ENCODE measurements at places on chromosomes 1 and 21.
A peak's percentile ranks its signal among the peaks of the same experiment; 100 is the strongest.

DNA sequence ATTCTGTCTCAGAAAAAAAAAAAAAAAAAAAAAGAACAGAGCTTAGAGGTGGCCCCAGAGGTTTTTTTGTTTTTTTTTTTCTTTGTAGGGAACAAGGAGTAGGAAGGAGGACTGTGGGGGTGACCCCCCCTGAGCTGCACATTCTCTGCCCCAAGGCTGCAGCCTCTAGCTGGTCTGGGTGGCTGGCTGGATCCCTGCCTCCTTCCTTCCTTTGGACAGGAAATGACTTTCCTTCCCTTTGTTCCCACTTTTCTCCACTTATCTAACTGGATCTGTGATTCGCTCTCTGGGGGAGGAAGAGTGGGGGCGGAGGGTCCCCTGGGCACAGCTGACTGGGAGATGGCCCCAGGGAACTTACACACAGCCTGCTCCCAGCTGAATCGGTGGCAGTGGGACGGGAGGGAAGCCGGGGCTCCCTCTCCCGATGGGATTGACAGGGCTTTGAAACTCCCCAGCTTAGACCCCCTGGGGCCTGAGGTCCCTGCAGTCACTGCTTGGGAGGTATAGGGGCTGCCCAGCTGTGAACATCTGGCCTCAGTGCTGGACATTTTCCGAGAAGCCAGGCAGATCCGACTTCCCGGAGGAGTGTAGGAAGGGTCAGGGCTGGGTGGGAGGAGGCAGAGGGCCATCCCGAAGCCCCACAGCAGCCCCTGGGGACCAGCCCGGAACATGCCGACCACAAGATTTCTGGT is 2.1 kb downstream of the FBLIM1 start:
- no peak for DNase-seq

DNA sequence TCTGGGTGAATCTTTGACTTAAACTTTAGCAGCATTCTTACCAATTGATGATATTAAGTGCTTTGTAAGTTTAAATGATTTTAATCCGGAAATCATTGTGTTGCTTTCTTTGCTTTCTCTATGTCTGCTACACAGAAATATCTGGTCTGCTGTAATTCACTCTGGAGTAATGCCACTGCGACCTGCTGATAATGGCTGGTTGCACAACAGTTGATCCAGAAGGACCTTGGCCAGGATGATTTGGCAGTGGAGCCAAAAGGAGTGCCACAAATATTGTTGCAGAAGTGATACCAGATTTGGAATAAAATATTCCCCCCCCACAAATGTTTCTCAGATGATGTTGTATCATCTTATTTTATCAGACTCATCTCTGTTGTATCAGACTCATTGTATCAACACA is 2063.9 kb downstream of the MRPL39 start:
- no peak for DNase-seq

DNA sequence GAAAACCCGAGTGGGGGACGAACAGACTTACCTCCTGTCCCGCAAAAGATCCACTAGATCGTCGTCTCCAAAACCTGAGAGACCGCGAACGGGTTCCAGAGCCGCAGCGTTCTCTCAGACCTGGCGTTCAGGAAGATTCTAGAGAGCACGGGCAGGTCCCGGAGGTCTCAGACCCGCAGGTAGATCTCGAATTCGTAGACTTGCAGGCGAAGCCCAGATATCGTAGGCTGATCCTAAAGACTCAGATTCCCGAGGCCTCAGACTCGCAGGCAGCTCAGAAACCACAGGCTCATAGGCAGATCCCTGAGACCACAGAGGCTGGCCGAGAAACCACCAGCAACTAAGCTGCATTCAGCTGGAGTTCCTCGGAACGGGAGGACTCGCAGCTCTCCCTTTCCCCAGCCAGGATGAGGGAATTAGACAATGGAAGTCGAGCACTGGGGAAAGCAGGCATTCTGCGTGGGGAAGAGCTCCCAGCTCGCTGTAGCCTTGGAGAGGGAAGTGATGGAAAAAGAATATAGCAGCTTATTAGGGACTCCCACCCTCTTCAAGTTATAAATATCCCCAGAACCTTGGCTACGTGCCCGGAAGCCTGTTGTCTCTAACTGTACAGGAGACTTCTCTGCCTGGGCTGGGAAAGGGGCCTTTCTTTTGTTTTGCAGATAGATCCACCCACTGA is at the start of gene ZNF436:
Gene ZNF436 (minus strand): TSS at position 502 of the 679 bp plus-strand sequence. CDS start 1,831 bp downstream, outside the sequence.
- DNase-seq = peak; percentile 28

GRCh38 chr1:28136169-28136921 is 40.1 kb downstream of the PTAFR start:
- DNase-seq = no peak

GRCh38 chr1:3170561-3171453 is 101.8 kb downstream of the PRDM16 start:
- no peak for DNase-seq

DNA sequence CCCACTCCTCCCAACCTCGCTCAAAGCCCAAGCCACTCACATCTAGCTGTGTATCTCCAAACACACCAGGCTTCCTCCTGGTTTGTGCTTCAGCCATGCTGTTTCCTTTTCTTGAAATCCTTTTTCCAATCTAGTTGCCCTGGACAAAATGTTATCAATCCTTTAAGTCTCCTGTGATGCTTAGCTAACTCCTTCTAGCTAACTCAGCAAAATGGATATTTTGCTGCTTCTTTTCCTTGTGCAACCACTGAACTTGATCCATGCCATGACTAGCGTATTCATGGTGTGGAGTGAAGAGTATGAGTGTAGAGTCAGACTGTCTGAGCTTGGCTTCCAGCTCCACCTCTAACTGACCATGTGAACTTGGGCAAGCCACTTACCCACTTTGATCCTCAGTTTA is 33.9 kb upstream of the FAM78B start:
- no peak for DNase-seq

DNA sequence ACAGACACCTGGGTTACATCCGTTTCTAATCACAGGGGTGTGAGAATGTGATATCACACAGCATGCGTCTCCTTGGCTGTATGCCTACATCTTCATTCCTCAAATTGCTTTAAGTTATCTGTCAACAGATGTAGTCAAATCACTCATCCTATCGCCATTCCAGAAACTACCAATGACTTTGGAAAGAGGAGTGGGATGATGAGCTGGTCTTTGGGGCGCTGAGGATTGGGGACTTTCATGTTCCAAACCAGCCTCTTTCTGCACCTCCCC is 104.8 kb downstream of the NAV1 start:
- DNase-seq = no peak

DNA sequence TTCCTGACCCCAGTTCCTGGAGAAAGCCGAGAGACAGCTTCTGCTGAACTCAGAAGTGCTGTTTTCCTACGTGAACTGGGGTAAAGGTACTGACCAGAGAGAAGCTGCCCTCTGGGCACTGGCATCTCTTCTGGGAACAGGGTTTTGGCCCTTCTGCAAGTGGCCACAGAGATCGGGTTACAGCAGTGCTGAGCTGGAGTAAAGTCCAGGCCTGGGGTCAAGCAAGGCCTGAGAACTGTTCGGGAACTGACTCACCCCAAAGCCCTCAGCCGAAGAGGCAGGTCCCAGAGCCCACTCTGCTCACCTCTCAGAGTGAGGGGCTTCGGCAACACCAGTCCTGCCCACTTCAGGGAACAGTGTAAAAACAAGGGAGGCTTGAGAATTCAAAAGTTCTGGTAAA is 177.2 kb upstream of the RUNX1 start:
- DNase-seq = no peak

DNA sequence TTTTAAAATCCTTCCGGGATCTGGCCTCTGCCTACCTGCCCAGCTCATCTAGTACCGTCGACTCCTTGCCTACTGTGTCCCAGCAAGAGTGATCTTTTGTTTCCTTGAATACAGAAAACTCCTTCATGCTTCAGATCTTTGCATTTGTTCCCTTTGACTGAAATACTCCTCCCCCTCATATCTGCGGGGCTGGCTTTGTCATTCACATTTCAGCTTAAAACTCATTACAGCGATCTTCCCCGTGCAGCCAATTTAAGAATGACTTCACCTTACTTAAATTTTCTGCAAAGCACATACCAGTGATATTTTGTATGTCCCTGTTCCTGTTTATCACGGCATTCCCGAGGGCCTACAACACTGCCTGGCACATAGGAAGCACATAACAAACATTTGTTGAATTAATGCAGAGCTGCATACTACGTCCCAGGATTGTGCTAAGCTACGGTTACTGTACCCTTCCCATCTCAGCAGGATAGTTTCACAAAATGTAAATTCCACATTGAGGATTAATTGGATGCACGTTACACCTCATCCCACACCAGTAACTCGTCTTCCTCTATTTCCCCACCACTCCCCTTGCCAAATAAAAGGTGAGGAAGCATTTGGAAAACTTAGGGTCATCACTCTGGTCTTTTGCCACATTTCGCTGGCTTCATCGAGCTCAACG is 837 bp upstream of the DESI2 start:
- DNase-seq = no peak

- no peak for DNase-seq
These were observed 24.8 kb downstream of the F11R start for GRCh38 chr1:160996178-160996577.

DNA sequence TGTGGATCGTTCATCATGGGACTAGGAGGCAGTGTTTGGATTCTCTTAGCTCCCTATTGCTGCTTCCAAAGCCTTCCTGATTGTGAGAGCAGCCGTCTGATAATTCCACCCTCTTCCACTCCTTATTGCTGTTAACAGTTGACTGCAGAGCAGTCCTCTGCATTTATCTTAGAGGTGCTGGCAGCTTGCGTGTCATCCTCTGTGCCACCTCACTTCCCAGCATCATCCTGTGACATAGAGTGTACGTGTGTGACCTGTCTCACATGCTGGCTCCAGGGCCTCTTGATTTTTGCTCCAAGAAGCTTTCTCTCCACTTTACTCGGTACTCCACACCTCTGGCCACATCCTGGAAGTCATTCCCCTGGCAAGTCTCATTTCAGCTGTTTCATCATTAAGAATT is 53.0 kb upstream of the DYNLT5 start:
- no peak for DNase-seq

- DNase-seq = no peak
These were observed 91.5 kb downstream of the MRPL37 start for GRCh38 chr1:54291276-54292001.

DNA sequence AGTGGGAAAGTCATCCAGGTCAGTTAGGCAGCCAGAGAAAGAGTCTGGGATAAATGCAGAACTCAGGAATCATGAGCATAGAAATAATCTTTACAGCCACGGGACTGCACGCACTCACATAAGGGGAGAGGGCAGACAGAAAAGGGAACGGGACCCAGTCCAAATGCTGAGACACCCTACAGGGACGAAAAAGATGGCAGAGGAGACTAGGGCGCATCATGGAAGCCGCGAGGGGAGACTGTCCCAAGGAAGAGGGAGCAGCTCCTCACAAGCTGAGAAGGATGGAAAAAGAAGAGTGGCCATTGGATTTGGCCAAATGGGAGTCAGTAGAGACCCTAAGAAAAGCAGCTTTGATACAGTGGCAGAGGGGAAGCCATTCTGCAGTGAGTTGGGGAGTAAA is 102.9 kb upstream of the TLR5 start:
- DNase-seq = no peak

- no peak for DNase-seq
These were observed 9.4 kb upstream of the PSRC1 start for GRCh38 chr1:109292364-109292763.

- DNase-seq = no peak
These were observed 54.9 kb downstream of the NVL start for GRCh38 chr1:224274970-224275626.

GRCh38 chr1:117608758-117609157 is 2.9 kb downstream of the TENT5C start:
- no peak for DNase-seq

- DNase-seq = no peak
These were observed 49.1 kb downstream of the ATP2B4 start for GRCh38 chr1:203675596-203676347.

GRCh38 chr1:15885701-15886610 is 38.4 kb downstream of the SPEN start:
- DNase-seq = no peak

DNA sequence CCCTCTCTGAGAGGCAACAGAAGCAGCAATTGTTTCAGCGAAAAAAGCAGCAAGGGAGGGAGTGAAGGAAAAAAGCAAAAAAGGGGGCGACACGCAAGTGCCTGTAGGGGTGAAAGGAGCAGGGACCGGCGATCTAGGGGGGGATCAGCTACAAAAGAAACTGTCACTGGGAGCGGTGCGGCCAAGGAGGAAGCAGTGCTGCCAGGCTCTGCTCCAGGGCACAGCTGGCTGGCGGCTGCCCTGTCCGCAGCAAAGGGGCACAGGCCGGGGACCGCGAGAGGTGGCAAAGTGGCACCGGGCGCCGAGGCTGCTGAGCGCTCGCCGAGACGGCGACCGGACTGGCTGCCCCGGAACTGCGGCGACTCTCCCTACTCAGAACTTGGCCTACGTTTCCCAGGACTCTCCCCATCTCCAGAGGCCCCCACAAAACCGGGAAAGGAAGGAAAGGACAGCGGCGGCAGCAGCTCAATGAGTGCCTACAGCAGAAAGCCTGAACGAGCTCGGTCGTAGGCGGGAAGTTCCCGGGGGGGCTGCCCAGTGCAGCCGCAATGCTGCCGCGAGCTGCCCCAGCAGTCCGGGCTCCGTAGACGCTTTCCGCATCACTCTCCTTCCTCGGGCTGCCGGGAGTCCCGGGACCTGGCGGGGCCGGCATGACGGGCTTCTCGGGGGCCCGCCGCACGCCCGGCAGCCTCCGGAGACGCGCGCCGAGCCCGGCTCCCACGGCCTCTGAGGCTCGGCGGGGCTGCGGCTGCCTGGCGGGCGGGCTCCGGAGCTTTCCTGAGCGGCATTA is 1.0 kb upstream of the CDKN2C start:
- peak; percentile 46 for DNase-seq

DNA sequence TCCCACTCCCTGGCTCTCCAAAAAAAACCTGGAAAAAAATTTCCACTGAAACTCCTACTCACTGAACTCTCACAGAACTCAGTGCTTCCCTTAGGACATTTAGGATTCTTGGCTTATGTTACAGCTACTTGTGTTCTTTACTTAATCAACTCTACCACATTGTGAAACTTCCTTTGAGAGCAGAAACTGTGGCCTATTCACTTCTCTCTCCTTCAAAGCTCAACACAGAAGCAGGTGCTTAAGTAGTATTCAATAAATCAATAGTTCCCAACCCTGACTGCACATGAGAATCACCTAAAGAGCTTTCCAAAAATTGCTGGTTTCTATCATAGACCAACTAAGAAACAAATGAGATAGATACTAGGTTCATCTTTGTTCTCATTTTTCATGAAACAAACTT is 67.9 kb upstream of the DMRTA2 start:
- no peak for DNase-seq

GRCh38 chr1:46643368-46643775 is 24.8 kb downstream of the ATPAF1 start:
- DNase-seq = no peak

DNA sequence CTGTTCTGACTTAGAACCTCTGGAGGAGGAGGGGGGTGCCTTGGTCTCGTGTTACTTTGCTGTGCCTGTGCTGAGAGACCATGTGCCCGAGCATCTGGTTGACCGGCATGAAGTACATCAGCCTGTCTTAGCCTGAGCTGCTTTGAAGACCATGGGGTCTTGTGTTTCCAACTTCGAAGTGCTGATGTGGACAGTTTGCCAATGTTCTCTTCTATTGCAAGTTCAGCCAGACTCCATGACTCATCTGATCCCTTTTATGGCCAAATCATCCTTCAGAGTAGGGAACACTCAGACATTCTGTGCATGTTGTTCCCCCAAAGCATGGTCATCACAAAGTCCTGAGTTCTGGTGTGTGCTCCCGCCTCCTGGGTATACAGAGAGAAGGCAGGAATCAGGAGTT is 6.0 kb upstream of the PLA2G2C start:
- no peak for DNase-seq

Measured in stimulated activated CD4-positive, alpha-beta T cell treated with anti-CD3 and anti-CD28 coated beads, Interleukin-12 subunit alpha, Interleukin-12 subunit beta, amount 100 ng/mL, for 4 hours (primary cell).